ENCODE measurements at places on chromosomes 13 and 19.

DNA sequence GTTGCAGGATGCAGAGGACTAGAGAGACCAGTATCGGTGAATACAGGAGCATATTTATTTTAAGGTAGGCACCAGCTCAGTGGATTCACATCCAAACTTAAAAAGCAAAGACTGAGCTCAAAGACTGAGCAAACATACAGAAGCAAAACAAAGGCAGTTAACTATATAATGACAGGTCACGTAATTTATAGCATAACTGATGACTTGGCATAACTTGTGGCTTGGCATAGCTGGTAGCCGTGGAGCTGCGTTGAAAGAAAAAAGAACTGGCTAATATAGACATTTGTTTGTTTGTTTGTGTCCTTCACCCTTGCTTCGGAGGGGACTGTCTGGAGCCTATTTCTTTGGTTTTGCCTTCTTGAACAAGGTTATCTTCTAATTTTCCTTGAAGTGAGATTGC lies 33.7 kb downstream of the ZNF493 start:
- no peak for DNase-seq

DNA sequence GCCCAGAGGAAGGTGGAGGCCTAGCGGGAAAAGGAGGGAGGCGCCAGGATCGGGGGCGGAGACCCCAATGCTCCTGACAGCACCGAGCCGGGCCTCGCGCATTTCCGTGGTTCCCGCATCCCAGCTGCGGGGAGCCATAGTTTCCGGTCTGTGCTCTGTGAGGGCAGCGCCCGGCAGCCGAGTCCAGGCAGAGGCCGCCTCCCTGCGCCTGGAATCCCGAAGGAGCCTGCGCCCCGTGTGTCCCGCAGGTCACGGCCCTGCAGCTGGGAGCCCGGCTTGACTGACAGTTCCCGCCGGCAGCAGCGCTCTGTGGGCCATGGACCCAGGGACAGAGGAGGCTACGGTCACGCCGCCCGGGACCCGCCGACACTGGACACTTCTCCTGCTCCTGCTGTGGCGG lies 74.6 kb upstream of the C13orf46 start:
- no peak for DNase-seq

DNA sequence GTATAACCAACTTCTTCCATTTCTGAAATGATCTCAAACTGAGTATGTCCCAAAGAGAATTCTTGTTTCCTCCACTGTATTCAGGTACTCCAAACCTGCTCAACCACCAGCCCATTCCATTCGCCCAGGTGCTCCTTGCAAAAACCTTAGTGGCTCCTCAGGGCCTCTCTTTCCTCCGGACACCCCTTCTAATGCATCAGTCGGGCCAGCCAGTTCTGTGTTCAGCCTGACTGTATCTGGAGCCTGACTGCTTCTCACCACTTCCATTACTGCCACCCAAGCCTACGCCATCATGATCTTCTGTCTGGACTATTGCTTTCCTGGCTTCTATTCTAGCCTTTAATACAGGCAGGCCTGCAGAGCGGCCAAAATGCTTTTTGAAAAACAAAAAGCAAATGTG lies 1.5 kb downstream of the PHF11 start:
- DNase-seq: no peak

GRCh38 chr13:31031482-31031881 lies 99.0 kb downstream of the TEX26 start:
- DNase-seq: no peak

GRCh38 chr13:33758113-33758512 lies 59.8 kb upstream of the RFC3 start:
- DNase-seq: no peak

DNA sequence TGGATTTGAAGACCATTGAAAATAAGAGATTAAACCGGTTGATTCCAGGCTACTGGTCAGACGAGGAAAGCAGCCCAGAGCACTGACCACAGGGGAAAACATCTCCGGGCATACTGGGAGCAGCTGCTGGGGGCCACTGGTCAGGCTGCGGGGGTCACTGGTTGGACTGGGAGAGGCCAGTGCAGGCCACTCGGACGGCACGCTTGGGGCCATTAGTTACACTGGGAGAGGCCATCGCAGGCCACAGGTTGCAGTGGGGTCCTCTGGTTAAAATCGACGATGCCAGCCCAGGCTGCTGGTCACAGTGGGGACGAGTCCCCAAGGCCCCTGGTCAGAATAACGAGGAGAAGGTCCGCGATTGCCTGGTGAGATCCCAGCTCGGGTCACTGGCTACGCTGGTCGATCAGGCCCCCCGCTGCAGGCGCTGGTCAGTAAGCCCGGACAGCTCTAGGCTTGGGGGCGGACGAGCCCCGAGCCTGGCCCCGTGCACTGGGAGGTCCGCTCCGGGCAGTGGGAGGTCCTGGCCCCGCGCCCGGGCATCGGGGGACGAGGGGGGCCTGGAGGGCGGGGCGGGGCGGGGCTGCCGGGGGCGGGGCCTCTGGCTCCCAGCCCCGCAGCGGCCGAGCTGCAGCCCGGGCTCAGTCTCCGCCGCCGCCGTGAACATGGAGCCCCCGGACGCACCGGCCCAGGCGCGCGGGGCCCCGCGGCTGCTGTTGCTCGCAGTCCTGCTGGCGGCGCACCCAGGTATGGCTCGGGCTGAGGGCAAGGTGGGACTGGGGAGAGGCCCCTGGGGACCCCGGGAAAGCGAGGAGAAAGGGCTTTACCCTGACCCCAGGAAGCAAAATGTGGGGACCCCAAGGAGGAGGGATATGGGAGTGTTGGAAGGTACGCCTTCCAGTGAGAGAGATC lies at the start of gene BCAM:
BCAM (plus strand) TSS at position 641 of the 909 bp plus-strand sequence; CDS start at position 663, 22 bp downstream.
- peak; percentile 82 for DNase-seq

All from right lung (tissue), 10 donors.